Activated CD8-positive, alpha-beta memory T cell treated with anti-CD3 and anti-CD28 coated beads for 1 hour (primary cell): ENCODE measurements at places on chromosomes 7 and 10.

DNA sequence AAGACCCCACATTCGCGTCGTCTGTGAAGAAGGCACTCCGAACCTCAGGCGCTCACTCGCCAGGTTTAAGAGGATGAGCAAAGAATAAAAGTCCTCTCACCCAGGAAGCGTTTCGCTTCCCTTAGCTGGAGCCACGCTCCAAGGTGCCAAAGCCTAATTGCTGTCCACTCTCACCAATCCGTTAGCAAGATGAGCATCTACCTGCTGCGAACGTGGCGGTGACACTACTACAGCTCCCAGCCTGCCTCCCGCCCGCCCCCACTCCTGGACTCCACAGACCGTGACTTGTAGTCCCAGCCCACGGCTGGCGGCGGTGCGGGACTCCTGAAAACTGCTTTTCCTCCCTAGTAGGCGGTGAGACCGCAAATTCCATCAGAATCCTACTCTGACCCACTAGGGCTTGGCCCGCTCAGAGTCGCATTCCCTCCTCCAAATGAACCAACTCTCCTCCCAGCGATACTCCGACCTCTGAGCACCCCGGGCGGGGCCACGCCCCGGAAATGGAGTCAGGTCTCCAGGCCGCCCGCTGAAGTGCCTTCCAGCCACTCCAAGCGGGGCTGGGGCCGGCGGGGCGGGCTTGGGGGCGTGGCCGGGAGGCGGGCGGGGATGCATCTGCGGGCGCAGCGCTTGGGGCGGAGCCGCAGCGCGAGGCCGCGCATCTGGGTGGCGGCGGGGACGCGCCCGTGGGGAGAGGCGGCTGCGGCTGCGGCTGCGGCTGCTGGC, 521 bp upstream of the PTPN12 start:
- peak; percentile 97 for DNase-seq

- no peak for DNase-seq
Observed at GRCh38 chr10:95260397-95260881, 30.4 kb downstream of the PDLIM1 start.

DNA sequence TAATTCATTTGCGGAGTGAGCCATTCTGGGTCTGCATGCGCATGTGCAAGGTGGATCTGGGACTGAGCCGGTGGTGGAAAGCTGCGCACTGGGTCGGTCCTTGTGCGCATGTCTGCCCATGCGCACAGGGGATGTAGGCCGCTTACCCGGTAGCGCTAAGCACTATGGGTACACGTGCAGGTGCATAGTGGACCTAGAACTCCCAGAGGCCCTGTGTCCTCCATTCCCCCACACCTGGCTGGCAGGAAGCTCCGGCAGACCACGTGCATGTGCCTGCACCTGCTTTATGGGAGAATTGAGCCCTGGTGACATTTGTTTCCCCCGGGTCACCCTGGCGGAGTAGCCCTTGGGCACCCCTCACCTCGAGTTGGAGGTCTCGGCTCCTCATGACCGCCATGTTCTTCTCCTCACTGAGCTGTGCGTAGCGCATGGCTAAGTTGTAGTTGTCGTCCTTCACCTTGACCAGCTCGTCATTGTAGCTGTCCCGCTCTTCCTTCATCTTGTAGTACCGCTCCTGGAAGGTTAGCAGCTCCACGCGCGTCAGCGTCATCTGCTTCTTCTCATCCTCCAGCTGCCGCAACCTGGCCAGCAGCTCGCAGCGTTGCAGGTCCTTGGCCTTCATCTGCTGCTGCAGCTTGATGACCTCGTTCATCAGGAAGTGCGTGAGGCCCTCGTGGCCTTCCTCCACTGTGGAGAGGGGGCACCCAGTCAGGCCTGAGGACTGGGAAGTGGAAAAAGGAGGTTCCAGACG, 99.6 kb downstream of the CARD11 start:
- DNase-seq, result no peak

DNA sequence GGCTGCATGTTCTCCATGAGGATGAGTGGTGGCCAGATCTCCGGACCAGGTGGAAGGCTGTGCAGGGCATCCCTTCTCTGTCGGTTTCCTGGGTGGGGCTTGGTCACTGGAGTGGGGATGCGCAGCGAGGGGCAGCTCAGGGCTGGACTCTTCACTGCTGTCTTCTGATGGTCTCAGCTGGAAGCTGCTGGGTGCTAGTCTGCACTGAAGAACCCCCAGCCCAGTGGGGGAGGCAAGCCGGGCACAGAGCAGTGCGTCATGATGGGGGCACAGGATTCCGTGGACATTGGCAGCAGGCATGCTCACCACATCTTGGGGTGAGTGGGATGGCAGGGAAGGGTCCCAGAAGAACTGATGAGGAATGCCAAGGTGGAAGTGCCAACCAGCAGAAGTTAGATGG, 39.8 kb downstream of the EEPD1 start:
- DNase-seq, result no peak

DNA sequence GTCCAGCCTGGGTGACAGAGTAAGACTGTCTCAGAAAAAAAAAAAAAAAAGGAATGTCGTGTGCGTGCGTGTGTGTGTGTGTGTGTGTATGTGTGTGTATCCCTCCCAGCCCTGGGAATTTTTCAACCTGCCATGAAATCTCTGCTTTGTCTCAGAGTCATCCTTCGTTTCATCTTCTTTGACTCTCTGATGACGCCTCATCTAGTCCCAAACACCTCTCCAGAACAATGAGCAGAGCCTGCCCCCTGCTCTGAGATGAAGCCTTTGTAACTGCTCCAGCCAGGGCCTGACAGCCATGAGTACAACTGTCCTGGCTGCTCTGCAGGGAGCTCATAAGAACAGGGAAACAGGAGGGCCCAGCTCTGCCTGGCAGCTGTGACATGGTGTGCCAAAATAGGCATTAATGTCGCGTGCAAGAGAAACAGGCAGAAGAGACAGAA, 149.5 kb downstream of the FAM107B start:
- DNase-seq, result no peak

DNA sequence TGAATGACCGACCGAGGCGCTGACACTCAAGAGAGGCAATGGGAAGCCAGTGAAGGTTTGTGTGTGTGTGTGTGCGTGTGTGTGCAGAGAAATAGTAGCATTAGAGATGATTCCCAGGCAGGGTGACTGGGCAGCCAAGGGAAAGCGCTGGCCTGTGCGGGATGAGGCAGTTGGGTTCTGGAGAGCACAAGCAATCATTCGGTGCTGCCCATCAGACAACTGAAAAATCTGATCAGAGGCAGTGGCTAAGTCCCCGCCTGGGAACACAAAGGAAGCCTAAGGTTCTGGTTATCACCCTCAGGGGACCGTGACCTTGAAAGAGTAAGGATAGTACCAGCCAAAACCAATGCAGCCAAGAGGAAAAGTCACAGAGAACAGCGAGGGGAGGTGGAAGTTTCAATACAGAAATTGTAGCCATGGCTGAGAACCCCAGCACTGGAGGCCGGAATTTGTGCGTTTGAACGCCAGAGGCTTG, 868 bp upstream of the PDCD4 start:
- no peak for DNase-seq

GRCh38 chr7:158050441-158050977, 537.1 kb downstream of the PTPRN2 start:
- no peak for DNase-seq

- DNase-seq, result no peak
Observed at GRCh38 chr10:103281753-103282152, 4.8 kb downstream of the INA start.

GRCh38 chr10:49362596-49363260, 33.2 kb downstream of the DRGX start:
- DNase-seq, result no peak

- DNase-seq, result no peak
Observed at GRCh38 chr7:29276199-29276598, 81.6 kb downstream of the CHN2 start.

DNA sequence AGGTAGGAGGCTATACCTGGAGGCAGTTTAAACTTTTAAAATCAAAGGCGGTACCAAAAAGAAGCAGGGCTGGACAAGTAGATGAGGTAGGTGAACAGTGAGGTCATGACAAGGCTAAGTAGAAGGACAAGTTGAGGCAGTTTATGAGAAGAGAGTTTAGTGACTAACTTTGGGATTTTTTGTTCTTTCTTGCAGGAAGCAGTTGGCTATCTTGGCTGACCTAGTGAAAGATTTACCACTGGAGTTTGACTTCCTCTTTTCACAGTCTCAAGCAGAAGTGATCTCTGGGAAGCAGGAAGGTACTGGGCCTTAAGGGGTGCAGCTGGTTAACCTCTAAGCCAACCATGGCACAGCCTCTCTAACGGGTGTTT, 26.3 kb downstream of the ENTPD7 start:
- DNase-seq, result no peak

DNA sequence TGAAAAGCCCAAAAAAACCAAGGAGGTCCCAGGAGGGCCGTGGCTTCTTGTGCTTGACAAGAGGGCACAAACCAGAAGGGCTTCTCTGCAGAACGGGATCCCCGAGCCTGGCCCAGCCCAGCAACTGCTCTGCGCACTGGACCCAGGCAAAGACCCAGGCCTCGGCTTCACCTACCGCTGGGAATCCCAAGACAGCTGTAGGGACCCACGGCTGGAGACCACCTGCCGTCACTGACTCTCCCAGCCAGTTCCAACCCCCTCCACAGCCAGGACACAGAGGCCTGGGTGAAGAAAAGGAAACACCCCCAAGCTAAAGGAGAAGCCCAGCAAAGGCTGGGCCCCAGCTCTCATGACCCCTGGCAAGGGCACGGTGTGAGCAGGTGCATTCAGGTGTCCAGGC, 24.3 kb downstream of the PDGFA start:
- no peak for DNase-seq

GRCh38 chr7:48179496-48180030, 8.3 kb downstream of the ABCA13 start:
- DNase-seq, result no peak

DNA sequence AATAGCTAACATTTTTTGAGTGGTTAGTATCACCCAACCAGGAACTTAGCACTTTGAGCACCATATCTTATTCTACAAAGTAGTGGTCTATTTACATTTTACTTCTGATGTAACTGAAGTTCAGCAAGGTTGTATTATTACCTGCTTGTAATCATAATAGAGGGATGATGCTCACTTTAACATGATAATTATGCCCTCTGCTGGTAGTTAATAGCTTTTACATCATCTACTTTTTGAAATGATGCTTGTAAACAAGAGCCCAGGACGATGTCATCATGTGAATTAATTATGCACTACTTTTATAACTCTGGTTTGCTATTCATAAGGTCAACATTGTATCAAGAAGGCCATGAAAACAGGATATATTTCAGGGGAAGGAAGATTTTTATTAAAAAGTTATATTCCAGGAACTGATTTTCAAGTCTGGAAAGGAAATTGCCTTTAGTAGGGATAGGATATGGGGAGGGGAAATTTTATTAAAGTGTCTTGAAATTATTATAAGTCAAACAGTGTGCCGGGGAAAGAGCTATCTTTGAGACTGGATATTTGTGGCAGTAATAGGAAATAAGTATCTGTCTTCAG, 80.3 kb upstream of the SCIN start:
- DNase-seq, result no peak

GRCh38 chr7:26533217-26533616, 241.6 kb downstream of the SNX10 start:
- no peak for DNase-seq

- DNase-seq, result no peak
Observed at GRCh38 chr10:99435986-99436638, 5.7 kb upstream of the GOT1 start.

DNA sequence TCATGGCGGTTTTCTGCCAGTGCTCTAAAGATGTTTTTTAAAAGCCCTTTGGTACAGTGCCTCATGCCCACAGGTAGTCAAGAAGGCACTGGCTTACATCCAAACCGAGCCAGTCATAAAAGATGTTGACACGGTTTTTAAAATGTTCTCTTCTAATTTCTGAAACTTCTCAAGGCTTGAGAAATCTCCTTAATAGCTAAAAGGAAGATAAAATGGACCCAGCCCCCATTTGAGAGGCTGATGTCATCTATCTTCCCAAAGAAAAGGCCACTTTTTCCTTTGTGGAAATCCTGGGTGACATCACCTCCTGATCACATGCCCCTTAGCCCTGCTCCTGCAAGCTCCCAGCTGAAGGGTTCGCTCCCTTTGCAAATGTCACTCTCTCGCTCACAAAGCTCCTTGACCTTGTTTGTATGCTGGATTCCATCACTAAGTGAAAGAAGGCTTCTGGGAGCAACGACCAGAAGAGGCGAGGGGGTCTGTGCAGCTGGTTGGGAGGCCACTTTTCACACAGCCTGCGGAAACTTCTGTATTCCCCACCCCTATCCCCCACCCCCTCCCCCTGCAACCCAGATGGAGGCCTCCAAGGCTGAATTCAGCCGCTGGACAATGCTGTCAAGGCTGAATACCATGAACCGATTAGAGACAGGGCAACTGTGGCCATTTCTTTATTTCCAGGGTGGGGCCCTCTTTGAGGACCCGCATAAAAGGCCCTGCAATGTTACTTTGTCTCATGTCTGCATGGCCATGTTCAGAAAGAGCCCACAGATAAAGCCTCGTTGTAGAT, 122.8 kb downstream of the CUBN start:
- no peak for DNase-seq

GRCh38 chr10:126895214-126895781, 9.9 kb upstream of the DOCK1 start:
- no peak for DNase-seq

DNA sequence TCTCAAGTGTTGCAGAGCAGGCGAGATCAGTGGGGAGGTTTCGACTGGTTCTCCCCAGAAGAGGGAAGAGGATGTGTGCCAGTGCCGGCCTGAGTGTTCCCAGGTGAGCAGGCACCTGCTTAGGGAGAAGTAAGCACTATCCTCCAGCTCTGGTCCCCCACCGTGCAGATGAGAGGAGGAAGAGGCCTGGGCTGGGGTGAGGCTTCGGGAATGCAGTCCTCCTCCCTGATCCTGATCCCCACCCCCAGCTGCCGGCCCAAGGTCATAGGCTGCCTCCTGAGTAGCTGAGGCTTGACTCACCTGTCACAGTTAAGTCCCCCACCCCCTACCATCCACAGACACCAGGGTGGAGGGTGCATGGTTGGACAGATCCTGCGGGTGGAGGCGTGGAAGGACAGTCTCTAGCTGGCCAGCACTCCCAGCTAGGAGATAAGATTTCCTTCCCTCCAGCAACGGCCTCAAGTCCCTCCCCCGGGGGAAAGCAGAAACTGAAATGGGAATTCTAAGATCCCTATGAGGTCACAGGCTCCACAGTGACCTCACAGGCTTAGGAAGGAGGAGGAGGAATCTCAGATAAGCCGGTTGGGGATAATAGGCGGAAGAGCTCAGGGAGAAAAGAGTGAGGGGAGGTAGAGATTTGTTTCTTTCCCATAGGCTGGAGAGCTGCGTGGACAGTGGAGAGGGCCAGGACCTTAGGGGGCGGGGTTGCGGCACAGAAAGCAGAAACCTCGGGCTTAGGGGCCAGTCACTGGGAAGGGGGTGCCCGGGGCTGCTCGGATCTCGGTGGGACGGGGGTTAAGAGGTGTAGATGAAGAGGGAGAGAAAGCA, 1.0 kb downstream of the LRCH4 start:
- DNase-seq, result no peak

- DNase-seq, result no peak
Observed at GRCh38 chr7:1142051-1142635, 17.9 kb downstream of the ZFAND2A start.

- no peak for DNase-seq
Observed at GRCh38 chr7:36296284-36296683, 93.4 kb upstream of the ANLN start.

DNA sequence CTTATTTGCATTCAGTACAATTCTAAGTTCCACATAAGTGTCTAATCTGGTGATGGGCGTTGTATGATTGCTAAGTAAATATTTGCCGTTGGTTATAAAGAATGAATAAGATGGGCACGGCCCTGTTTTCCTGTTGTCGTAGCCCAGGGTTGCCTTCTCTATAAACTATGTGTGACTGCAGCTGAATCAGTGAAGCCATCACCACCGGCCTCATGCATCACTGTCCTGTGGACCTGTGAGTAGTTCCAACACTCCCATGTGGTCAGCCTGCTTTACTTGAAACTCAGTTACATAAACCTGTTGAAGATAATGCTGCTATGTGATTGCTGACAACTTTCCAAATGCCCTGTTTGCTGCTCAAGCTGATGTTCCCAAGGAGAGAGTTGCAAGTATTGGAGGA, 21.6 kb upstream of the KLF6 start:
- no peak for DNase-seq
